ENCODE measurements at places on chromosomes 12 and 14.

DNA sequence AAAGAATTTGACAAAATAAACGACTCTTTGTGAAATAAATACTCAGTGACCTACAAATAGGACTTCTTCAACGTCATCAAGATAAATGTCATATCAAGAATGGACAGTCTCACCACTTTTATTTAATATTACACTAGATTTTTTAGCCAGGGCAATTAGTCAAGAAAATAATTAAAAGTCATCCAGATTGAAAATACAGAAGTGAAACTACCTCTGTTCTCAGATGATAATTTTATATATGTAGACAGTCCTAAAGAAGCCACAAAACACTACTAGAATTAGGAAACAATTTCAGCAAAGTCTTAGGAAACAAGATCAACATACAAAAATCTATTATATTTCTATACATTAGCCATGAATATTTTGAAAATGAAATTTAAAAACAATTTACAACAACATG, 689.6 kb upstream of the SEL1L start:
- no peak for DNase-seq

GRCh38 chr12:98814254-98814653, 169.2 kb downstream of the APAF1 start:
- DNase-seq = no peak

GRCh38 chr14:81301371-81301770, 80.6 kb upstream of the GTF2A1 start:
- DNase-seq = no peak

- DNase-seq = no peak
These were observed 179.3 kb downstream of the ADCK1 start for GRCh38 chr14:77979171-77979570.

DNA sequence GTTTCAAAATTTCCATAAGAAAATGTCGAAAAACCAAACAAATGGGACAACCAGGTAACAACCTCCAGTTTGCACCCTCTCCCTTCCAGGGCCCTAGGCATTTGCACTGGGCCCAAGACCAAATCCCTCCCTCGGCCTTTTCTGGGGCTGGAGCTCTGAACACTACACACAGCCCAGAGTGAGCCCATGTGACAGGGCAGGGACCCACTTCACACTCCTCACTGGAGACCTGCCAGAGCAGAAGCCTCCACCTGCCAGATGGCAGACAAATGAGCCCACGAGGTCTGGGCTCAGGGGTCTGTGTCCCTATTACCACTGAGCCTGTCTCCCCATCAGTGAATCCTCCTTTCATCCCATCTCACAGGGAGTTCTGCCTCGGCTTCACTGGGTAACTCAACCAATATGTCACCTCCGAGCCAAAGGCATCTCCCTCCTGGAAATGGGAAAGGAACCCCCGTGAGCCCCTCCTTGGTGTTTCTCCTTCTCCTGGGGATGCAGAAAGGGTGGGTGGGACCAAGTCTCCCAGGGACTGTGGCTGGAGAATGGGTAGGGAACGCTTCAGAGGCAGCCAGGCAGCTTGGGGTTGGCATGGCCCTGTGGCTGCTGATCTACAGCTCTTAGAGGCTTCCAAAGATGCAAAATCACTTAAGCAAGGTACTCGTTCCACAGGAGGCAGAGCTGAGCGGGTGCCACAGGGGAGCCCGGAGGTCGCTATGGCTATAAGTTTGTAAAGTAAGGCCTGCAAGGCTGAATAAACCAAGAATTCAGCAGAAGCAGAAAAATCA, 10.6 kb downstream of the VWF start:
- no peak for DNase-seq

- DNase-seq = no peak
These were observed 616.3 kb downstream of the LRFN5 start for GRCh38 chr14:42222924-42223471.

GRCh38 chr12:130562716-130563115, 153.4 kb downstream of the RIMBP2 start:
- no peak for DNase-seq

- DNase-seq = no peak
These were observed 142.6 kb upstream of the OTX2 start for GRCh38 chr14:56952766-56953473.

DNA sequence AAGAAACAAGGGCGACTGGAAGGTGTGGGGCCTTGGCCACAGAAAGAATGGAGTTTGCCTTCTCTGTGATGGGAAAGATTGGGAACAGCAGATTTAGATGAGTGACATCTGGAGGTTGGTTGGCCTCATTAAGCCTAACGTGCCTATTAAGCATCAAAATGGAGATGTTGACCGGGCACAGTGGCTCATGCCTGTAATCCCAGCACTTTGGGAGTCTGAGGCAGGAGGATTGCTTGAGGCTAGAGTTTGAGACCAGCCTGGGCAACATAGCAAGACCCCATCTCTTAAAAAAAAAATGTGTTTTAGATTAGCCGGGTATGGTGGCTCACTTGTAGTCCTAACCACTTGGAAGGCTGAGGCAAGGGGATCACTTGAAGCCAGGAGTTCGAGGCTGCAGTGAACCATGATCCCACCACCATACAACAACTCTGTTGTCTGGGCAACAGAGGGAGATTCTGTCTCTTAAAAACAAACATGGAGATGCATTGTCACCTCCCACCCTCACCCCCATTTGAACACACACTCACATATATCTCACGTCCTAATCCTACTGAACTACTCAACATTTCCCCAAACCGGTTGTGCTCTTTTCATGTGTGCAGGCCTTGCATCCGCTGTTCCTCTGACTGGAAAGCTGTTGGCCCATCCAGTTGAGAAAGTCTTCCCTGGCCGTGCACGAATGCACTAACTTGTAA, 172.1 kb downstream of the ETV6 start:
- no peak for DNase-seq

- no peak for DNase-seq
These were observed 220.8 kb downstream of the ZFP36L1 start for GRCh38 chr14:68571928-68572525.

- no peak for DNase-seq
These were observed 39.2 kb downstream of the OSBPL8 start for GRCh38 chr12:76520348-76520747.

DNA sequence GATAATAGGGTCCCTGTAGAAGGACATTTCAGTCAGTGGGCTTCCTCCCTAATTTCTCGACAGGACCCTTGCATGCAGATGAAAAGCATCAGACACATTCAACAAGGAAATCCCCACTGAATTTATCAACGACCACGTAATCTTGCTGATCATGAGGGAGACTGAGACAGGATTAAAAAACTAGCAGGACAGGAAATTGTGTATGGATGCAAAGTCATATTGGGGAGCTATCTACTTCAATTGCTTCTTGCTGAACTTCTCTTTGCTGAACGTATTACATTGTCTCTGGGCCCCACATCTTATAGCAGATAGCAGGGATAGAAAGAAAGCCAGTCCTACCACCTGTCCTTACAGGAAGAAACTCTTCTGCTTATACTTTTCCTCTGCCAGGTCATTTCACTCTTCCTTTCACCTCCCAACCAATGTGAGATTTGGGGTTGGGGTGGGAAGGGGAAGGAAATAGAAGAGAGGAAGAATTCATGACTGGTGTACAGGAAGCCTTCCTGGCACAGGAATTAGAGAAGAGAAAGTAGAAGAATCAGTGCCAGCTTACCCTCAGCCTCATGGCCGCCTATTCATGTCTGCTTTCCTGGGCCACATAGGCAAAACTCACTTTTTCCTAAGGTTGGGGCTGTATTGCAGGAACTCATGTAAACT, 333.3 kb downstream of the ZFP36L1 start:
- DNase-seq = no peak

DNA sequence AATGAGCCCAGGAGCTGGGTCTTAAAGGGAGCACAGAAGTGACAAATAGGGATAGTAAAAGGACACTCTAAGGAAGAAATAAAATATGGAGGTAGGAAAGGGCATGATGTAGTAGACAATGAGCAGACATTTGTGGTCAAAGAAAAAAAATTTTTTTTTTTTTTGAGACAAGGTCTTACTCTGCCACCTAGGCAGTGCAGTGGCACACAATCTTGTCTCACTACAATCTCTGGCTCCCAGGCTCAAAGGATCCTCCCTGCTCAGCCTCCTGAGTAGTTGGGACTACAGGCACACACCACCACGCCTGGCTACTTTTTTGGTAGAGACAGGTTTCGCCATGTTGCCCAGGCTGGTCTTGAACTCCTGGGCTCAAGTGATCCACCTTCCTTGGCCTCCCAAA, 8.5 kb downstream of the FKBP3 start:
- DNase-seq = no peak

DNA sequence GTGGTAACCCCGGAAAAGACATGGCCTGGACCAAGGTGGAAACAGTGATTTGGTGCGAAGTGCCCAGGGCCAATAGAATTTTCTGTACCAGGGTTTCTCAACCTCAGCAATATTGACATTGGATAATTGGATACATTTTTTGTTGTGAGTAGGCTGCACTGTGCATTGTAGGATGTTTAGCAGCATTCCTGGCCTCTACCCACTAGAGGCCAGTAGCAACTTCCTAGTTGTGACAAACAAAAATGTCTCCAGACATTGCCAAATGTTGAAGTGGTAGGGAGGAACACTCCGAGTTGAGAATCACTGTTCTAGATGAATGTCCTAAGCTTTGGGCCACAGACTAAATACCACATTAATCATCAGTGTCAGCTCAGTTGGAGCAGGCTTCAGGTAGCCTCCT, 6.2 kb upstream of the CGRRF1 start:
- no peak for DNase-seq

DNA sequence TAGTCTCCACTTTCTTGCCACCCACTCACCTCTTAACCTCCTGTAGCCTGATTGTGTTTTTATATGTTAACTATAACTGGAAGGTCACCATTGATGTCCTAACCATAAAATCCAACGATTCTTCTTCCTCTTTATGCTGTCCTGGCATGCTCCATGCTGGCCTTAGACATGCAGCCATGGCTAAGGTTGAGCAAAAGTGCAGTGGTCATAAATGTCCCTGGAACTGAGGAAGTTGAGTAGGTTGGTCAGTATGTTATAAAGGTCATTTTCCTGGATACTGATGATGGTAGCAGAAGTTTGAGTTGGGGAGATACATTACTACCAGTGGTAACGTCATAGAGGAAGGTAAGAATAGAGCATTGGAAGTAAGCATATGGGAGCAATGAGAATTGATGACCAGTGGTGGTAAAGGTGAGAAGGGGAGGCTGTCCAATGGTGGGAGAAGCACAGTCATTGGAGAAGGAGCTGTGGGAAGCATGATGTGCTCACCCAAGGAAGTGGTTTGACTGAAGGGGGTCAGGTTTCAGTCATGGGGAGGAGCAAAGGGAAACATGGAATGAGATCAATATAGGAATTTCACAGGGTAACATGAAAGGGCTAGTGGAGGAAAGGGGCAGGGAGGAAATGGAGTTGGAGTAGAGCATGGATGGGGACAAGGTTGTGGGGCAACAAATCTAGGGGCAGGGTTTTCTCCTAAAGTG, 240.8 kb downstream of the DACT1 start:
- DNase-seq = no peak

GRCh38 chr14:30869551-30870155, 4.7 kb upstream of the COCH start:
- no peak for DNase-seq

DNA sequence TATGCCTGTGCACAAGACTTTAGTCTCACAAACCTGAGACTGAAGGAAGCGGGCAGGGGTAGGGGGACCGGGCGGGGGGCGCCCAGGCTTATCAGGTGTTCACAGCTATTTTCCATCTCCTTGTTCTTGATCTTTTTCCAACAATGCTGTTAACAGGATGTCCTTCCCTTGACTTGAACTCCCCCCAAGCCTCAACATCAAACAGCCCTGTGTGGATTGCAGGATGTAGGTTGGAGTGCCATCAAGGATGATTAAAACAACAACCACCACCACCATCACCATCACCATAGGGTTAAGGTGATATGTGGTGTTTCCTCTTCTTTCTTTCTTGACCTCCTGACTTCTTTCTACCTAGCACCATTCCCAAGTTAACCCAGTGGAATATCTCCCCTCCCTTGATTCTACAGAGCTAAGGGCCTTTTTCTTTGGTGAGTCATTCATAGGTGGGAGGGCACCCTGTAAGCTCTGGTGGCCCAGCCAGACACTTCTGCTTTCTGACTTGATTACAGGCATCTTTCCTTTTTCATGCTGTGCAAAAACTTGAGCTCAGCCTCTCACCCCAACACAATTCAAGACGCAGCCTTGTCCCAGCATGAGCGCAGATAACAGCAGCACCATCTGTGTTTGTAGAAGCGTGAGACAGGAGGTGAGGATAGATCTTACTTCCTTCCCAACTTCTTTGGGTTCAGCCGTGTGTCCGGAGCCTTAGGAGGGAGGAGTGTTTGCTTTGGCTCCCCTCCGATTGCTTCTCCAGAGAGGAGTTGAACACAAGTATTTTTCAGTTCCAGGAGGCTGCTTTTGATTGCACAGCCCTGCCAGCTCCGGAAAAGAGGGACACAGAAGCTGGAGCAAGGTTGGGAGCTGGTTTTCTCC, 26.8 kb downstream of the FLVCR2 start:
- DNase-seq = no peak

GRCh38 chr12:89286501-89286900, 65.8 kb downstream of the DUSP6 start:
- DNase-seq = no peak

DNA sequence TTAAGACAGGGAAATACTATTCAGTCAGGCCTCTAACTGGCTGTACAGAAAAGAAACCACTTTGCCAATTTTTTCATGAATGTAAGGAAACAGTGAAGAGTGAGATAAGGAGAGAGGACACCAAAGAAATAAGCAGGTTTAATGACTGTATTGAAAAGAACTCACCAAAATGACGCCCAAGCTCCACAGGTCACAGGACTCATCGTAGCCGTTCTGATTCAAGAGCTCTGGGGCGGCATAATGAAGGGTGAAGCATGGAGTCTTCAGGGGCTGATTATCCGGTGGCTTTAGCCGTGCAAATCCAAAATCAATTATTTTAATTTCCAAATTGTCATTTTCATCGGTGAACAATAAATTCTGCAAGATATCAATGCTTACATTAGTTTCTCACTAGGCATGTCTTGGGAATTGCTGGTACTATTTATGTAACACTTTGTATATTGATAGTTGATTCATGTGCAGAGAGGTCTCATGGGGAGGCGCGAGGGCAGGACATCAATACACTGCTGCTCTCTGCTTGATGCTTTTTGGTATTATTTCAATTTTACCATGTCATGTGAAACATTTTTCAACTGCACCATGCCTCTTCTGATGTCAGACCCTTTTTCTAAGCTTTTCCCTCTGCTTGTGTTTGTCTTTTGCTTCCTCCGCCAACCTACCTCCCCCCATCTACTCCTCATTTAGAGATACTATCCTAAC, 74.2 kb upstream of the TTC7B start:
- no peak for DNase-seq

Data from esophagus squamous epithelium (tissue), 5 donors.